ENCODE measurements at places on chromosomes 7 and 10. TPM values are rescaled to one million over a fixed set of nuclear protein-coding genes. Genes with fewer than 3 reads are reported as not detected.

The TMEM213 gene
- not detected for total RNA-seq

The PTN gene
- total RNA-seq: not detected

The GOLGA7B gene
- 0.11 TPM for total RNA-seq

The VSIR gene
- total RNA-seq: 6.5 TPM

The SAMD9 gene
- 13.4 TPM for total RNA-seq

The RNF148 gene
- 0.98 TPM for total RNA-seq

The HOXA9 gene
- total RNA-seq: 2.6 TPM

The MLXIPL gene
- not detected for total RNA-seq

The TIMM23 gene
- total RNA-seq: 58.2 TPM

The AGBL3 gene
- total RNA-seq: 1.4 TPM

The GPR15LG gene
- total RNA-seq: not detected

The ZNF394 gene
- 33.4 TPM for total RNA-seq

The SDK1 gene
- total RNA-seq: 0.76 TPM

The BUB3 gene
- 215 TPM for total RNA-seq

The HPSE2 gene
- not detected for total RNA-seq

The VAX1 gene
- total RNA-seq: not detected

The EBLN1 gene
- not detected for total RNA-seq

The PIP gene
- not detected for total RNA-seq

The STK31 gene
- total RNA-seq: 0.17 TPM

The AFAP1L2 gene
- total RNA-seq: 0.17 TPM

The ANLN gene
- total RNA-seq: 9.0 TPM

The SPDYE5 gene
- not detected for total RNA-seq

The ANKRD30A gene
- not detected for total RNA-seq

The OAT gene
- 143 TPM for total RNA-seq

The COL17A1 gene
- under 0.01 TPM for total RNA-seq

The PAX2 gene
- total RNA-seq: not detected

The CHST3 gene
- 8.0 TPM for total RNA-seq

The RPEL1 gene
- 0.09 TPM for total RNA-seq

The ZNF736 gene
- 6.0 TPM for total RNA-seq

The SEMA3C gene
- 2.2 TPM for total RNA-seq

The DPY19L1 gene
- total RNA-seq: 78.5 TPM

The SH2D4B gene
- under 0.01 TPM for total RNA-seq

The NPY4R gene
- total RNA-seq: not detected

The H2BK1 gene
- total RNA-seq: not detected

All from dermis lymphatic vessel endothelial cell (primary cell).